ENCODE measurements at places on chromosomes 12 and 14. TPM values are rescaled to one million over a fixed set of nuclear protein-coding genes. Genes with fewer than 3 reads are reported as not detected.

The PTCSC3 gene
- total RNA-seq, result not detected

The ACSM4 gene
- not detected for total RNA-seq

The SRRM4 gene
- total RNA-seq, result not detected

The VPS33A gene
- 40.7 TPM for total RNA-seq

The PAX9 gene
- total RNA-seq, result not detected

The CLEC2A gene
- not detected for total RNA-seq

The GUCY2C gene
- not detected for total RNA-seq

The AQP2 gene
- not detected for total RNA-seq

The BDKRB2 gene
- total RNA-seq, result not detected

The HCAR1 gene
- 0.15 TPM for total RNA-seq

The LIN7A gene
- not detected for total RNA-seq

The CMKLR1 gene
- total RNA-seq, result not detected

The ANG gene
- total RNA-seq, result 0.99 TPM

The HOXC12 gene
- not detected for total RNA-seq

The DCN gene
- total RNA-seq, result not detected

The PNP gene
- total RNA-seq, result 212 TPM

The LRRC43 gene
- total RNA-seq, result not detected

The TOMM20L gene
- total RNA-seq, result not detected

The PLBD2 gene
- total RNA-seq, result 21.7 TPM

The SERPINA5 gene
- not detected for total RNA-seq

The RHOJ gene
- not detected for total RNA-seq

The NEUROD4 gene
- total RNA-seq, result not detected

The ATL1 gene
- total RNA-seq, result 0.73 TPM

The DAD1 gene
- 295 TPM for total RNA-seq

The KCNJ8 gene
- total RNA-seq, result not detected

The SLC38A4 gene
- total RNA-seq, result not detected

The CYP46A1 gene
- total RNA-seq, result 0.19 TPM

The RAB3IP gene
- 34.2 TPM for total RNA-seq

The CELA1 gene
- not detected for total RNA-seq

The KCNK13 gene
- total RNA-seq, result not detected

The LTBP2 gene
- 0.11 TPM for total RNA-seq

The SERPINA4 gene
- not detected for total RNA-seq

The CLEC4A gene
- total RNA-seq, result 0.84 TPM

The SYNJ2BP gene
- 4.4 TPM for total RNA-seq

The SIX6 gene
- total RNA-seq, result not detected

The KIF5A gene
- total RNA-seq, result 1.7 TPM

The APOF gene
- not detected for total RNA-seq

The NRXN3 gene
- total RNA-seq, result not detected

The DHRS4L2 gene
- total RNA-seq, result 21.6 TPM

The ZNF891 gene
- total RNA-seq, result 1.9 TPM

The ARMH4 gene
- total RNA-seq, result 0.06 TPM
